ENCODE measurements at places on chromosomes 13 and 19.

DNA sequence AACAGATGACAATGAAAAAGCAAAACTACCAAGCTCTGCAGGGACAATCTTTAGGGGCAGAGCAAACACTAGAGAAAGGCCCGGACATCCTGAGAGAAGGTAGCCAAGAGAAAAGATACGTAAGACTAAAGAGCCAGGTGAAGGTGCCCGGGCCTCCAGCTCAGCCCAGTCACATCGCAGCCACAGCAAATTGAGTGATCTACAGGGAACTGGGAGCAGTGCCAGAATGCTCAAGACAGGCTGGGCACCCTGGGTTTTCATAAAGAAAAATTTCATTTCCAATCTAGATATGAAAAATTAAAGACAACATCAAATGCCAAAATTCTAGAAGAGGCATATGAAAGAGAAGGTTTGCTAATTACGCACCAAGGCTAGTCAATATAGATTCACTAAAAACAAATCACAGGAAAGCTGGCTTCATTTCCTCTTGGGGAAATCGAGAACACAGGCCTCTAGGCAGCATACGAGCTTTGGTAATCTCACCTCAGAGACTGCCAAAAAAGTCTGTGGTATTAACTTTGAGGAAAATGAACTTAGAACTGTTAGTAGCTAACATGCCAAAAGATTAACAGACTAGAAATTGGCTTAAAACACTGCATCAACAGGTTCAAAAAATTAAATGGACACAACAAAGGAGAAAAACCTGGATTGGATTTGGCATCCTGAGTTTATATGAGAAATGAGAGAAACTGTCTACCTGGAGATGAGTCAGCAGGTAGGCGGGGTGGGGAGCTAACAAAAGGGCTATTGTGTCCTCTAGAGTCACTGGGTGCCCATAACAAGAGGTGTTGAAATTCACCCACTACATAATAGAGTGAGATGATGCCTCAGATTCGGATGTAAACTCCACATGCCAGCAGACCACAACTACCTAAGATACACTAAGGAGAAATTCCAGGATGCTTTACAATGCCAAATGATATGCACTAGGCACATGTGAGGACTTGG is 6.6 kb downstream of the ANKRD10 start:
- DNase-seq = peak; percentile 28

- DNase-seq = no peak
Measured at GRCh38 chr13:23050126-23050525, 130.7 kb upstream of the SGCG start.

DNA sequence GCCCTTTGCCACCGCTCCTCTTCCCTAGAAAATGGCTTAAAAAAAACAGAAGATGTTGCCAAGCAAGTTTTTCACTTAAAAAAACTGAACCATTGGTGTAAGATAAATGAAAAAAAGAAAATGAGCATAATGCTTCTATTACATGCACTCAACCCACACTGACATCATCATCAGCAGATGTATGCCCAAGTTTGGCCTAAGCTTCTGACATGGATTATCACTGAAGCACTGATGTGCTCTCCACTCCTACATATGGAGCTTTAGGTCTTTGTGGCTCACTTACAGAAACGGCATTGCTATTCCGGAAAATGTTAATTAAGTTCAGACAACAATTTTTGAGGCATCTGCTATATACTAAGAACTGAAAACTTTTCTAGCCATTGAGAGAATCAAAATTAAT is 8.0 kb downstream of the RXFP2 start:
- DNase-seq = no peak

DNA sequence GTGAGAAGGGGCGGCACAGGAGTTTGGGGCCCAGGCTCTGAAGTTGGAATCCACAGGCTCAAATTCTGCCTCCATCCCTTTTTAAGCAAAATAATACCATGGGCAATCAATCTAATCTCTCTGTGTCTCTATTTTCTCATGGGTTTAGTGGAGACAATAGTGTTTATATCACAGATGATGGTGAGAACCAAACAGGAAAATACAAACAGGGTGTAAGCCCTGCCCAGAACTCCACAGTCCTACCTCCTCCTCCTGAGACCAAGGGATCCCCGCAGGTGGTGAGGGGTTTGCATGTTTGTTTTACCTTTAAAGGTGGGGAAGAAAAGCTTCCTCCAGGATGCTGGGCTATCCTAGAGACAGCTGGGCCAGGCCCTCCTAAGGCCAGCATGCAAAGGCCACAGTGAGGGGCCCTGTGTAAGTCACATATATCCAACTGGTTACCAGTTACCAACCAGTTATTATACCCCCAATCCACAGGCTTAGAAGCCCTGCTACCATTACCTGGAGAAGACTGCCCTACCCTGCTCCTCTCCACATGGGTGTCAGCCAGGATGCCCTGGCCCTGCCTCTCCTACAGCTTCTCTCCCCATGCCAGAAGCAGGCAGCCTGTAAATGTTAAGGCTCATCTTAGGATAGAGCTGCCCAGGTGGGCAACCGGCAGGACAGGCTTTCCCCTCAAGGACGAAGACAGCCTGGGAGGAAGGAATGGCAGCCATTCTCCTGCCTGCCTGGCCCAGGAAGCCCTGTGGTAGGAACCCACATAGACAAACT is 658.4 kb downstream of the UQCRFS1 start:
- no peak for DNase-seq

GRCh38 chr13:51360489-51360888 is 21.0 kb downstream of the SERPINE3 start:
- no peak for DNase-seq

DNA sequence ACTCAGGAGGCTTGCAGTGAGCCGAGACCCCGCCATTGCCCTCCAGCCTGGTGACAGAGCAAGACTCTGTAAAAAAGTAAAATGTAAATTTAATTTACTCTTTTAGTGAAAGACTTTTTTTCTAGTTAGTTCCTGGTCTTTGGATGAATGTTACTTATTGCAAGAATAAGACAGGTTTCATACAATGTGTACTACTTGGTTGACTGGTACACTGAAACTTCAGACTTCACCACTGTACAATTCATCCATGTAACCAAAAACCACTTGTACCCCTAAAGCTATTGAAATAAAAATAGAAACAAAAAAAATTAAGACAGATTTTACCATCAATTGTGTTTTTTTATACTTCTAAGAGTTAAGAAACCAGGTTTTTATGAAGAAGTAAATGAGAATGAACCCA is 35.5 kb downstream of the GPALPP1 start:
- DNase-seq = no peak

DNA sequence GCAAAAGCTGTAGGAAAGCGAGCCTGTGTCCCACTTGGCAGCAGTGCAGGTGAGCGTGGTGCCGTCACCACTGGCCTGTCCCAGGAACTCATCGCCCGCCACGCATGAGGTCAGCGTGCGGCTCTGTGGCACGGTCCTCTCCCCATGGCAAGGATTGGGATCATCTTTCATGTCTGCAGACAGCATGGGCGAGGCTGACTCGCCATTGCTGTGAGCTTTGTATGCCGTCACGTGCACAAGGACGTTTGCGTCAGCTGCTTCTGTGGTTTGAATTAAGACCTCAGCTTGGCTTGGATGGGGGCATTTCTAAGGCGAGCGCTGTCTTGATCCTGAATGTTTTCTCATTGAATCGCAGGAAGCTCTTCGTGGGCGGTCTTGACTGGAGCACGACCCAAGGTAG is 9.8 kb downstream of the DAZAP1 start:
- no peak for DNase-seq

DNA sequence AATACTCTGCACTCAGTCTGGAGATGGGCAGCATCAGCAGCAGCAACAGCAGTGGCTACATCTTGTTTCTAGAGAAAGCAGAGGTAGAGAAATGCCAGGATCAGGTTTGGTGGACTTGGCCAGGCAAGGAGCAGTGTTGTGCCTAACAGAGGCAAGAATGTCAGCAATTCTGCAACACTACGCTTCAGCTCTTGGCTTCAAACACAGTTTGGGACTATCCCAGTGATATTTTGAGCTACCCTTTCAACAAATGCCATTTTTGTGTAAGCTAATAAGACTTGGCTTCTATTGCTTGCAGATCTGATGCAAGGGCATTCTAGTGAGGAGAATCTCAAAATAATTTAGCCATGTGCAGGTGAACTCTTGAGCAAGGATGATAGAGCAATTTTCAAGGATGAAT is 271.3 kb downstream of the PCDH20 start:
- DNase-seq = no peak

DNA sequence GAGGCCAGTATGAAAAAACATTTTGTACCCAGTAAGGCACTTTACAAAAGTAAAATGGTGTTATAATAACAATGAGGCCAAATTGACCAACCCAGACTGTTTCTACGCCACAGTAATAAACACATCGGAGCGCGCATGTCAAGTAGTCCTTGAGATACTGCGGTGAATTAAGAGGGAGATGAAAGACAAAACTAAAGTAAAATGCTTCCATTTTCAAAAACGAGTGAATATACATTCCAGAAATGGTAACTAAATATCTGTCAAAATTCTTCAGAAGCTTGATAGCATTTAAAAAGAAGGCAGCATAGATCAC is 19.0 kb downstream of the N4BP2L1 start:
- no peak for DNase-seq

GRCh38 chr19:11506101-11506555 is 489 bp upstream of the ZNF653 start:
- no peak for DNase-seq

DNA sequence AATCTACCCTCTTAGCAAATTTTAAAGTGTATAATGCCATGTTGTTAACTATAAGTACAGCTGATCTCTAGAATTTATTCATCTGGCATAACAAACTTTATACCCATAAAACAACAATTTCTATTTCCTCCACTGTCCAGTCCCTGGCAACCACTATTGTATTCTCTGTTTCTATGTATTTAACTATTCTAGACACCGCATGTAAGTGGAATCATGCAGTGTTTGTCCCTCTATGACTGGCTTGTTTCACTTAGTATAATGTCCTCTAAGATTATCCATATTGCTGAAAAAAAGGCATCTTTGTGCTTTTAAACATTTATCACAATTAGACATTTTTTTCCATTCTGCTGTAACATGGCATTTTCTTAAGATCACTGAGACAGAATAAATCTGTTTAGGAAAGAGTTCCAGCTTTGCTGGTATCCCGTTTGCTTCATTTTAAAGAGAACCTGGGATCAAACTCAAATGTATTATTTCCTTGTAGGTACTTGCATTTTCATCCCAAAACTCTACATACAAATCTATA is 1191.0 kb downstream of the SLITRK5 start:
- DNase-seq = no peak

DNA sequence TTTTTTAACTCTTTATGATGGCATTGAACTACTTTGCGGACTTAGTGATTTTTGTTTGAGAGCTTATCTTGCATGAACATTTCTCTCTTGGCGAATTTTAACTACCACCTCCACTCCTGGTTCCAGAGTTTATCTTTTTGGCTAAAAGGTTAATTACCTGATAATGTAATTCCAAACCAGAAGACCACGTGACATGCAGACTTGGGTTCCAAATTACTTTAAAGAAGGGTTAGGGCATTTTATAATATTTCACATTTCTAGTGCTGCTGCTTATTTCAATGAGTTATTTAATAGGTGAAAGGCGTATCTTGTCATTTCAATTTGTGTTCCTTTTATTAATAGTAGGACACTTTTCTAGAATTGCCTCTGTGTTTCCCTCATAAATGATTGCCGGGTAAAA is 52.0 kb downstream of the TDRD12 start:
- no peak for DNase-seq

- no peak for DNase-seq
Measured at GRCh38 chr13:111893071-111893606, 173.8 kb upstream of the SOX1 start.

GRCh38 chr19:1122972-1123363 is 19.2 kb downstream of the GPX4 start:
- DNase-seq = no peak

GRCh38 chr19:10961073-10961860 is 437 bp downstream of the SMARCA4 start:
- no peak for DNase-seq

DNA sequence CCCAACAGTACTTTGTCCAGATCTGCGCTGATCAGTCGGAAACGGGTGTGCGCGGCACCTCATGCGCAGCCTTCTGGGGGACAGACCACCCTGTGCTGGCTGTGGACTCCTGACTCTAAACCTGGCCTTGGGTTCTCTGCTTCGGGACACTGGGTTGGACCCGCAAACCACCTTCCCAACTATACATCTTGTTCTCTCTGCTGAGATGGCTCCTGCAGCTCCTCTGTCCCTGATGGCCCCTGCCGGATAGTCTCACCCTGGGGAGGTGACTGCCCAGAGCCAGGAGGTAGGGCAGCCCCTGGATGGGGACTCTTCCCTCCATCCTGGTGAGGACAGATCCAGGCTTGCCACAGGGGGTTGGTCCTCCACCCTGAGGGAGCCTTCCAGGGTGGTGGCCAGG is 23.3 kb downstream of the RFX1 start:
- DNase-seq = no peak

DNA sequence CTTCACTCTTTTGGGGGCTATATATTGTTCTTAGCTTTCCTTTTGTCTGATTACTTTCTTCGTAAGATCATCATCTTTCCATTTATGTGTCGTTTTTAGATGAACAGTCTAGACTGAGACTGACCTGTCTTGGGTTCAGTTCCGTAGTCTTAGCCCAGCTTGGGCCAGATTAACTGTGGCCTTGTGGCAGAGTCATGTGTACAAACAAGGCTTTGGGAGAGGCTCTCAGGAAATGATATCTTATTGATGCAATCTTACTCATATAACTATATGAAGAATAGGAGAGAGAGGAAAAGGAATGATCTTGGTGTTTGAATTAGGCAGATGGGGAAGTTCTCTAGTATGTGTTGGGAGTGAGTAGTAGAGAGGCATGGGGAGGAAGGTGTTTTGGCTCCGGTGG is 6.8 kb upstream of the ERCC5 start:
- no peak for DNase-seq

DNA sequence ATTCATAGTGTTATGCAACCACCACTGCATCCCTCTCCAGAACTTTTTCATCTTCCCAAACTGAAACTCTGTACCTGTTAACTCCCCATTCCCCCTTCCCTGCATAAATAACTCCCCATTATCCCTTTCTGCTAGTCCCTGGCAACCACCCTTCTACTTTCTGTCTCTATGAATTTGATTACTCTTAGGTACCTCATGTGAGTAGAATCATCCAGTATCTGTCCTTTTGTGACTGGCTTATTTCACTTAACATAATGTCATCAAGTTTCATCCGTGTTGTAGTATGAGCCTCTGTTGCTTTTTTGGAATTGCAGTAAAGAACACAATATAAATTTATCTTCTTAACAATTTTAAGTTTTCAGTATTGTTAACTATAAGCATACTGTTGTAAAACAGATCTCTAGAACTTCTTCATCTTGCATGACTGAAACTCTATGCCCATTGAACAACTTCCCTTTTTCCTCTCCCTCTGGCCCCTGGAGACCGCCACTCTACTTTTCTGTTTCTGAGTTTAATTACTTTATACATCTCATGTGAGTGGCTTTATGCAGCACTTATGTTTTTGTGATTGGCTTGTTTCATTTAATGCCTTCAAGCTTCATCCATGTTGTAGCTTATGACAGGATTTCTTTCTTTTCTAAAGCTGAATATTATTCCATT is 87.3 kb upstream of the ABCC4 start:
- DNase-seq = no peak
